Fibroblast of gingiva (primary cell): ENCODE measurements at places on chromosomes 11 and 22.
A peak's percentile ranks its signal among the peaks of the same experiment; 100 is the strongest.

- DNase-seq: no peak
These were observed 5.0 kb downstream of the HEPACAM start for GRCh38 chr11:124930799-124931198.

DNA sequence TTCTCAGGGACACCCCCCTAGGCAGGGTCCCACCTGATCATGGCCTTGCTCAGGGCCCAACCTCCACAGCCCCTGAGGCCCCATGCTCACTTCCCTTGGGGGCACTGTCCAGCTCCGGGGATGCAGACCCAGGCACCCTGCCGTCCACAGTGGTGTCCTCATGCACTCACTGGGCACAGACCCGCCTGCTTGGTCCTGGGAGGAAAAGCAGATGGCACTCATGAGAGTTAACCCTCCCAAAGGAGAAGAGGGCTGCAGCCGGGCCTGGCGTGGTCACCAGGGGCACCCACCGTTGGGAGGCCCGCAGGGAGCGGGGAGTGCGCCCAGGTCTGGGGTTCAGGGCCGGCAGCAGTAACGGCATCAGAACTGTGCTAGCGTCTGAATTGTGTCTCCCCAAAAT is 1270.9 kb downstream of the BRD1 start:
- no peak for DNase-seq

GRCh38 chr11:131428853-131429252 is 58.4 kb downstream of the NTM start:
- DNase-seq: no peak

DNA sequence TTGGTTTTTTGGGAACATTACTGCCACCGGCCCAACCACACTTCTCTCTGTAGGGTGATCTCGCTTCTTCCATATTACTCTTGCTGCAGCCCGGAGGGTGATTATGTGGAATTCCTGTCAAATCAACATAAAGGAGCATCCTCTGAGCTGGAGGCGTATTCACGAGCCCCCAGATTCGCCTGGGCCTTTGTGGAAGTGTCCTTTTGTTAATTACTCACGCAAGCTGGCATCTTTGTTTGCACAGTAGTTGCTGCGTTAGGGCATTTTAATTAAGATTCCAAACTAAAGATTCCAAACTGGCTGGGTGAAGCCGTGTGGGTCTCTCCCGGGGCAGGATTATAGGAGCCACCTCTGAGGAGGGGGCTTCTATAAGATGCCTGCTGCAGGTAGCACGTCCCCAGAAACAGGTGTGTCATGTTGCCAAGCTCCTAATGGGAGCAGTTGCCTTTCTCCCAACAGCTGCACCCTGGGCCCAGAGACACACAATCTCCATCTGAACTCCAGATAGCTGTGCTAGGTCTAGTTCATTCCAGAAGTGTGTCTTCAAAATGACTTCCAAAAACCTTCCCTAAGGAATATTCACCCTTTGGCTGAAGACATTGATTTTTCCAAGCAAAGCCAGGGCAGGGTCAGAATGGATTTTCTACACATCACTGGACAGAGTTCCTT is 40.9 kb downstream of the SHISAL1 start:
- DNase-seq: no peak

- no peak for DNase-seq
These were observed 9.0 kb upstream of the OR6M1 start for GRCh38 chr11:123815122-123815521.

DNA sequence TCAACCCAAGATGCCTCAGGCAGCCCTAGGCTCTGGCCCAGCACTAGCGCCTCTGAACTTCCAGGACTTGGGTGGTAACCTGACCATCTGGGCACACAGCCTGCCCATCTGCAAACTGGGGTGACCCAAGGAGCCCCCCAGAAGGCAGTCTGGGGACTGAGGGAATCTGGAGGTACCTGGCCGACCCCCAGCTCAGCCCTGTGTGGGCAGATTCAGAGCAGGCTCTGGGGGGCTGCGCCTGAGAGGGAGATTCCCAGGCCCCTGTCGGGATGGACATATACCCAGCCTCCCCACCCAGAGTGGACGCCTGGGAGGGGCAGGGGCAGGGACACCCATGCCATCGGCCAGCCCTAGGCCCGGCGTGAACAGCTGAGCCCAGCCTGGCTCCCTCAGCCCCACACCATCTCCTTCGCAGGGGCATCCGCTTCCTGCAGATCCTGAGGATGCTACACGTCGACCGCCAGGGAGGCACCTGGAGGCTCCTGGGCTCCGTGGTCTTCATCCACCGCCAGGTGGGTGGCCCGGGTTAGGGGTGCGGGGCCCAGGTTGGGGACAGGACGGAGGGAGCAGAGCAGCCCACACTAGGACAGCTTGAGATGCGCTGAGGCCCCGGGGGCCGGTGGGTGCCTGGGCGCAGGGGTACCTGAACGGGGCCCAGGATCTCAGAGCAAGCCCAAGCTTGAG is 126.9 kb downstream of the KCNQ1 start:
- DNase-seq: no peak

DNA sequence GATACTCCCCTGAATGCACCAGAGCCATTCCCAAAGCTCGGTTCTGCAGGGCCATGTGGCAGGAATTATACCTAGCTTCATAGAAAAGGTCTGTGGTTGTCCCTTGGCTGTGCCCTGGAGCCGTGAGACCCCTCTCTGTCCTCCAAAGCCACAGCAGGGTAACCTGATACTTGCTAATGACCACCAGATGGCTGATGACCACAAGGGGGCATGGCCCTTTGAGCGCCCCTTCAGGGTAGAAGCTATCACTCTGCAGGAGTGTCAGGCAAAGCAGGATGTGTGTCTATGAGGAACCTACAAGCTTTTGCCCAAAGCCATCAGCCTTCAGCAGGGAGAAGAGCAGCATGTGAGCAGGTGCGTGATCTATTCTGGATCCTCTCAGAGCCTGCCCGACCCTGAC is 95.3 kb downstream of the NTM start:
- DNase-seq: no peak

DNA sequence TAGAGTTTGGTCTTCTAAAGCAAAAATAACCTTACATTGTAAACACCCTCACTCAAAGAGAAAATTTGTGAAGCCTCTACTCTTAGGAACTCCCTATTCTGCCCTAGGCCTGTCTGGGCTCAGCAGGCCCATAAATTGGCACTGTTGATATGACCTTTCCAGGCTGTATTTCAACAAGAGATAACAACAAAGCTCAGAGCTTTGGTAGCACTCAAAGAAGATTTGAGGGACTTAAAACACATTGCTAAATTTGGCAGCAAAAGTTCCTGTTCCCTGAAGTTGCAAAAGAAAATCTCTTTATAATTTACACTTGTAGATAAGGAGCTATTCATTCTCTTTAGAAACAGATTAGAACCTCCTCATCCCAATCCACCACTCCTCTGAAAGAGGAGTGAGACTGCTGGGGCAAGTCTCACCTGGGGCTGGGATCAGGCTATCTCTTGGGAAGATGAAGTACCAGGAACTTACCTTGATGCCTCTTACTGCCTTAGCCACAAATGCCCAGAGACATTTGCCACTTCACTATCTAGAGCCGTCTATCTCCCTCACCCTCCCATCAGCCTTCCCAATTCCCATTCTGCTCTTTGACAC is 110.4 kb upstream of the AKIP1 start:
- no peak for DNase-seq

- DNase-seq: peak; percentile 74
These were observed 82.5 kb upstream of the PICALM start for GRCh38 chr11:86151174-86152005.

DNA sequence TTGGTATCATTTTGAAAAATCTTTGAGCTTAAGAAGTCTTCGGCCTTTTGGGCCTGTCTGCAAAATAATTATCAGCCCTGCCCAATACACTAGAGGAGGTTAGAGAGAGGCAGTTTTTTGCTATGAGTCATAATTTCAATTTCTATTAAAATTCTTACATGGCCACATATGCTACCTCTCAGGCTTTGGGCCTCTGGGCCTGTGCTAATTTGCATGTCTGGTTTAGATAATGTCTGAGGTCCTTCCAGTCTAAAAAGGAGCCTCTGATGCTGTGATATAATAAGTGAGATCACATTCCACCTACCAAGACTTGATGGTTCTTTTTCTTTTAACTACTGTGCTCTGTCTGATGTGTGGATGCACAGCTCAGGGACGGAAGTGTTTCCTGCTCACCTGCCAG is 70.8 kb downstream of the KCNJ1 start:
- no peak for DNase-seq

DNA sequence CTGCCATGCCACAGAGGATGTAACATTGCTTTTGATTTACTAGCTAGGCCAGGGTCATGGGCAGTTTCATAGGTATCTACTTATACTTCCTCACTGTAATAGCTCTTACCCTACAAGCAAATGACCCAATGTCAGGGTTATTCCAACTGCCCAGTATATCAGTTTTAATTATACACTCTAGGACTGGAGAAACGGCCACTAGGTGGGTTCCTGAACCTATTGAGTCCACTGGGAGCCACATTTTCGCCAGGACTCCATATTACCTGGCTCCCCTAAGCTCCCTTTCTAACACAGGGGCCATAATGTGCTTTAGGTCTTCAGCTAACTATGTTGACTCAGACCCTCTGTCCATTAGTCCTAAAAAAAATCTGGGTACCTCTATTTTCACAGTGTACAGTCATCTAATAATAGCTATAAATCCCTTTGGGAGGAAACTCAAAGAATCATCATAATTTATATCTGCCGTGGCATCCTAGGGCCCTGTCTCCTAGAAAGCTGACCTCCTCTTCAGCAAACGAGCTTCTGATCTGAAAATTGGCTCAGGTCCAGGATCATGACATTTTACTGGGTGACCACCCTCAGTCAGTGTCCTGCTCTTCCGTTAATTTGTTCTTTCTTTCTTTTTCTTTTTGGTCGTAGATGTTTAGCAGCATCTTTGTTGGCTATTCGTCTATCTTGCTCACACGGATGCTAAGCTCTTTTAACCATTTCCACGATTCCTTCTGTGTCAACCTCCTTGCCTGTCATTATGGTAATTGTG is 244.3 kb downstream of the FAM76B start:
- DNase-seq: no peak

DNA sequence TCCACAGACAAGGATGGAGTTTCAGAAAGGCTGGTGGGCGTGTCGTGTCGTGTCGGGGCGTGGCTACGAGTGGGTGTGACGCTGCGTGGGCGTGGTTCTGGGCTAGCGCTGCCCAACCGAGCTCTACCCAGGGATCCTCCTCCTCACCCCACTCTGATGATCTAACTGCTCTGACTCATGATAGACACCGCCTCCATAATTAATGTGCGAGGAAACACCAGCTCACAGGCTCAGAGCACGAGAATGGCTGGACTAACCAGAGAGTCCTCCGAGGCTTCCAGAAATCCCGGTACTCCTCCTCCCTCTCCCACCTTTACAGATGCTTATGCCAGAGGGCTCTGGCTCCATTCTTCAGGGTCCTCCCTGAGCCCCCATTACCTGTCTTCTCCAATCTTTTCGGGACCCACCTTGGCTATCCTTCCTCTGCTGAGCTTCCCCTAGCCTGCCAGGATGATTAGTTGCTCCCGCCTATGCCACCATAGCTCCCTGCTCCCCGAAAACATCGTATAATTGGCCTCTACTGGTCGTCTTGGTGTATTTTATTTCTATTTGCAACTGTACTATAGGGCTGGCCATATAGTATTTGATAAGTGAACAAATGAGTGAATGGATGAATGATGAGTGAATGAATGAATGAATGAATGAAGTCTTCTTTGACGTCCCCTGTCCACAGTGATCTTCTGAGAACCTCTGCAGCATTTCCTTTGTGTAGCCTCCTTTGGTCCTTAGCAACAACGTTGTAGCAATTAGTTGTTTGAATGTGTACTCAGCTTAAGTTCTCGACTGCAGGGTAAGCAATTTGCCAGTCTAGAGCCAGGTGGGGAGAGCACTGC is 21.7 kb downstream of the TMPRSS13 start:
- DNase-seq: peak; percentile 83

- no peak for DNase-seq
These were observed 119.2 kb downstream of the PHF21B start for GRCh38 chr22:44890416-44891292.

- DNase-seq: no peak
These were observed 155.8 kb upstream of the RASSF10 start for GRCh38 chr11:12853325-12853651.

- peak; percentile 68 for DNase-seq
These were observed 6.6 kb upstream of the FUT4 start for GRCh38 chr11:94537031-94537600.

DNA sequence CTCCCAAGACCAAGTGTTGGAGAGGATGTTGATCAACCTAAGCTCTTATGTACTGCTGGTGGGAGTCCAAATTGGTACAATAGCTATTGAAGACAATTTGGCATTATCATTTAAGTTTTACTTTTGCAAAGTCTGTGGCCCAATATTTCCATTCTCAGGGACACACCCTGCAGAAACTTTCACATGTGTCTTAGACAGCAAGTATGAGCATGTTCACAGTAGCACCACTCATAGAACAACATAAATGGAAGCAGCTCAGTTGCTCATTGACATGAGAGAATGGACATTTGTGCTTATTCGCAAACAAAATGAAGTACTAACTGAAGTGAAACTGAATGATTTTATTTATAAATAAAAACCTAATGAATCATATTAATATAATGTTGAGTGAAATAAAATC is 135.5 kb downstream of the NOX4 start:
- no peak for DNase-seq

- no peak for DNase-seq
These were observed 42.4 kb upstream of the WEE1 start for GRCh38 chr11:9530901-9531625.
